Stimulated activated CD4-positive, alpha-beta T cell treated with anti-CD3 and anti-CD28 coated beads, Interleukin-2, amount 100 ng/mL, for 48 hours (primary cell): ENCODE measurements at places on chromosomes 12 and 14.

- DNase-seq: no peak
Observed at GRCh38 chr14:29752221-29752923, 175.3 kb downstream of the PRKD1 start.

GRCh38 chr14:64826845-64827244 is 52.9 kb downstream of the SPTB start:
- no peak for DNase-seq

GRCh38 chr12:104048811-104049210 is 1.2 kb downstream of the GLT8D2 start:
- no peak for DNase-seq

DNA sequence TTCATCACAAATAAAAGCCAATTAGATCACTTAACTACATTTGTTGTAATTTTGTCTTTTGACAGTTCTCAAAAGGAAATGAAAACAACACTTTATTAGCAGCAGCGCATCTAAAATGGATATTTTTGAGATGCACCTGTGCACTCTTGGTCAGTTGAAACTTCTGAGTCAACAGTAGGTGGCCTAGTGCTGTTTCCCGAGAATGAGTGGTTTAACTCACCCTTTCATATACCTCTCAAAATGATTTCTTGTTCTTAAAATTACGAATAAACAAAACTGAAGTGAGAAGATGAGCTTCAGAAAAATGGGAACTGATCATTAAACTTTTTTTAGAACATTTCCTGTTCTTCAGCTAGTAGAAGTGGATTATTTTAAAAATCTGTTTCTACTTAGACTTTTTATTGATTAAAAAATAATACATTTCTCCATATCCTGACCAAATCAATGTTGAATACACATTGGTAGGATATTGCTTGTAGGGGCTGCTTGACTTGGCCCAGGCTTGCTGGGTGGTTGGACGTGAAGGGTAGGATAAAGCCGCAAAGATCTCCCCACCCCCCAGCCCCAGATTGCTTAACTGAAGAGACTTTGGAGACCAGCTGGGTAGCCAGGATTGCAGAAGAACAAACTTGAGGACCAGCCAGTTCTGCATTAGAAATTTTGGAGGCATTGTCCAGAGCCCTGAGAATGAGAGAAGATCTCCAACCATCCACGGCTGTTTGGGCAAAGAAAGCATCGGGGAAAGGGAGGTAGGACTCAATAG is 22.3 kb upstream of the STK38L start:
- DNase-seq: no peak

- DNase-seq: no peak
Observed at GRCh38 chr12:88516811-88517210, 63.5 kb downstream of the KITLG start.

DNA sequence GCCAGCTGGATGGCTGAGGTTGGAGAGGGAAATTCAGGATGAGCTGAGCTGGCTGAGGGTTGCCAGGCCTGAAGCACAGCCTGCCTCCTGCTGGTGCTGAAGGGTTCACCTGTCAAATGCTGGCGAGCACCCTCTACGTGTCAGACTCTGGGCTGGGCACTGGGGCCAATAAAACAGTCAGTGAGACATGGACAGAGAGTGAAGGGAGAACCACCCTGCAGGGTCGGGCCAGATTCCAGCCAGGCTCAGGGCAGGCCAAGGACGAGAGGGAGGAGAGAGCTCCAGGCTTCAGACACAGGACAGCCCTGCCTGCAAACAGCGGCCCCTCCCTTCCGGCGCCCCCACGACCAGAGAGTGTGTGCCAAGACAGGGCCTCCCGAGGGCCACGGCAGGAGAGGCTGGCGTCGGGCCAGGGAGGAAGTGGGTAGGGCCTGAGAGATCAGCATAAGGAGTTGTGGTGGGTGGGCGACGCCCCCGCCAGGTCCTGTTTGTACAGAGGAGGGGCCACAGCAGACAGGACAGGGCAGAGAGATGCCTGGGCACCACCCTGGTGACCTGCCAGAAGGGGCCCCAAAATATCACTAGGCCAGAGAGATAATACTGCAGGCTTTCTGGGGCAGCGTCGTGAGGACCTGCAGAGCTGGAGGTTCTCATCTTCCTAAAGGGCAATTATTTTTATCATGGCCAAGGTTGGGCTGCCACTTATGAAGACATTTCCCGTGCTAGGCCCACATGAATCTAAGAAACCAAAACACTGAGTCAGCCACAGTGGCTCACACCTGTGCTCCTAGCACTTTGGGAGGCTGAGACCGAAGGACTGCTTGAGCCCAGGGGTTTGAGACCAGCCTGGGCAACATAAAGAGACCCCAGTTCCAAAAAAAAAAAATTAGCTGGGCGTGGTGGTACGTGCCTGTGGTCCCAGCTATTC is 73.1 kb upstream of the GPR68 start:
- peak; percentile 75 for DNase-seq

DNA sequence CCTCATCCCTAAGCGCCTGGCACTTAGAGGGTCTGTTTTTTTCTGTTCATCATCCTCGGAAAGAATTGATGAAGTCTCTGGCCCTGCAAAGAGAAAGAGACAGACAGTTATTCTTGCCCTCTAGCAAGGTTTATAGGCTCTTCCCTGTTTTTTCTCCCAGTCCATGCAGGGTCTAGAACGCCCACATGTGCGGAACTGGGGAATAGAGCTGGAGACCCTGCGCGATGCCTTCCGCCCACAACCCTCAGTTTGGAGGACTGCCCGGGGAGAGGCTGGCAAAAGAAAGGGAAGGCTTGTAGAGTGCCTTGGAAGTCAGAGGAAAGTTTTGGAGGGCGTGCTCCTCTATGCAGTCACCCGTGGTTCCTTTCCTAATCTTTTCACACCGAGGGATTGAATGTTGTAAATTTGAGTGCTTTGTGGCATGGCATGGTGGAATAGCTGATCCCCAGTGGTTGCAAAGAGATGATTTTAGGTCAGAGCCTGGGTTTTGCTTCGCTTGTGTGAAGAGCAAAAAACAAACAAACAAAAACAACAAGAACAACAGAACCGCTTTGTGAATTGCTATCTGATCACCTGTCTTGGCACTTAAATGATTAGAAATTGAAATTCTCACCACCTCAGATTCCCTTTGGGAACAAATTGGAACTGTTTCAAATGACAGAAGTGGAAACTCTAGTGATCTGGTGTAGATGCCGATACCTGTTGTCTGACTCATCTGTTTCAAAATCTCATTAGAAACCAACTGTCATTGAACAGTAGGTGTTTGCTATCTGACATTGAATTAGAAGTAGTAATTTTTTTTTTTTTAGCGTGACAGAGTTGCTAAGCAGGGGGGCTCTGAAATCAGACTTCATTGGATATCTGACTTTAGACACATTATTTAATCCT is 947 bp downstream of the GAS2L3 start:
- DNase-seq: no peak

DNA sequence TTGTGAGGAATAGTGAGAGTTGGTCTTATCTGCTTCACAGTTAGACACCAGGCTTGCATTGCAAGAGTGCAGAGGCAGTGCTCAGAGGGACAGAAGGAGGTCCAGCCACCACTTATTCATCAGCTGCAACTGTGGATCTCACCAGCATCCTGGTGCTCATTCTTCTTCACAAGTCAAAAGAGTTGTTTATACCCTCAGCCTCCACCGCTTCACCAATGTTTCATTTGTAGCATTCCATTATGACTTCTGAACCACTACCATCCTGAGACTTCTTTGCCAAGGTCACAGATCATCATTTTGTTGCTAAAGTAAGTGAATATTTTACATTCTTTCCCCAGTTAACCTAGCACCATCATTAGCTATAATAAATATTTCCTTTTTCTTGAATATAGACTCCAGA is 230.5 kb upstream of the KITLG start:
- DNase-seq: no peak

- DNase-seq: no peak
Observed at GRCh38 chr14:92719890-92720323, 28.5 kb downstream of the LGMN start.

- no peak for DNase-seq
Observed at GRCh38 chr14:72024043-72024407, 91.8 kb downstream of the RGS6 start.

- no peak for DNase-seq
Observed at GRCh38 chr12:79371226-79371625, 319.5 kb downstream of the PAWR start.
